Fibroblast of skin of left biceps (primary cell): ENCODE measurements at places on chromosomes 7 and 10.

DNA sequence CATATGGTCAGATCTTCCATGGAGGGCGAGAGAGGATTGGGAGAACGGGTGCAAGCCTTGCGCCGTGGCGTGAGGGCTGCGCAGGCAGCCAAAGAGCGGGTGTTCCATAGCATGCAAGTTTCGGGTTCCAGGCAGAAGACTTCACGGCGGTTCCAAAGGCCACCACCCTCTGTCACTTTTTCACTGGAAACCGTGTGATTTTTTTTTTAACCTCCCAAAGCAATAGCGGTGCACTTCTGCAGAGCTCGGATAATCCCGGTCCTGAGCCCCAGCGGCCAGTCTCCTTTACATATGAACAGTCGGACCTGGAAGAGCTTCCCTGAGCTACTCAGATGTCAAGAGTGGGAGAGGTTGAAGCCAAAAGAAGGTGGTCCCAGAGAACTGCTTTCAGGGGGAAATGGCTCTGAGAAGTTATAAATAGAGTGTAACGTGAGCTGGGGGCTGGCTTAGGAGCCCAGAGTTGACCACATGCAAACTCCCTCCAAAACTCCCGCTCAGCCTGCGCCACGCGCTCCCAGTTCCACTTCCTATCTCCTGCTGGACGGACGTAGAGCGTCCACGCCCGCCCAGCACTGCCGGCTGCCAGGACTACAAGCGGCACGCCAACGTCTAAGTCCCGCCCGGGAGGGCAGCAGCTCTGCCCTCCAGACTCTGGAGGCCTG, at the start of gene MEOX2:
MEOX2 (minus strand) TSS at position 389 of the 662 bp plus-strand sequence; CDS start at position 108, 281 bp downstream.
- peak; percentile 16 for DNase-seq

DNA sequence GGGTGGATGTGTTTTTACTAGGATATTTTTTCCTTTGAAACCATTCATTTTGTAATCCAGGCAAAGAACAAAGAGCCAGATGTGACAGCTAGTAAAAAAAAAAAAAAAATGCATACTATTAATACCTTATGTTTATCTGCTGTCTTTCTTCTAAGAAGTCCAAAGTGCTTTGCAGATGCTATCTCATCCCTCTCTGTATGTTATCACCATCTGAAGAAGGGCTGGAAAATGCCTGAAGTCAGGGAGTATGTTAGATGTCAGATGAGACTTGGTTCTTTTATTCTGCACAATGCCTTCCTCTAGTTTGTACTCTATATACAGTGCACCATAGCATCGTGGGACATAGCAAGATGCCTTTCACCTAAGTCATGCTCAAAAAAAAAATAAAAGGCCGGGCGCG, 10.4 kb upstream of the CAMK1D start:
- DNase-seq: no peak

DNA sequence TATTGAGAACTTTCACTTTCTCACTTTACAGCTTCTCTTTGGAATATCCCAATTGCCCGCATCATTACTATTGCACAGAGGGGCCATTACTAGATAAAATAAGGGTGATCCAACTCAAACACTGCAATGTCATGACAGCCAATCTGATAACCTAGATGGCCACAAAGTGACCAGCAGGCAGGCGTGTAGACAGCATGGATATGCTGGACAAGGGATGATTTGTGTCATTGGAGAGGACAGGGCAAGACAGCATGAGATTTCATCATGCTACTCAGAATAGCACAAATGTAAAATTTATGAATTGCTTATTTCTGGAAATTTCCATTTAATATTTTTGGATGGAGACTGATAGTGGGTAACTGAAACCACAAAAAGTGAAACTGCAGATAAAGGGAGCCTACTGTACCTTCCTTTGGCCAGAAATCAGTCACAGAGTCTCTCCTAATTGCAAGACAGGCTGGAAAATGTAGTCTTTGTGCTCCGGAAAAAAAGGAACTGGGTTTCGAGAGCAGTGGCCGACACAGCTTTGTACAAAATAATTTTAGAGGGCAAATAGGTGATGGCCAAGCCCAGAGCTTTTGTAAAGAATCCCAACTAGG, 6.1 kb upstream of the GSDME start:
- DNase-seq: no peak

DNA sequence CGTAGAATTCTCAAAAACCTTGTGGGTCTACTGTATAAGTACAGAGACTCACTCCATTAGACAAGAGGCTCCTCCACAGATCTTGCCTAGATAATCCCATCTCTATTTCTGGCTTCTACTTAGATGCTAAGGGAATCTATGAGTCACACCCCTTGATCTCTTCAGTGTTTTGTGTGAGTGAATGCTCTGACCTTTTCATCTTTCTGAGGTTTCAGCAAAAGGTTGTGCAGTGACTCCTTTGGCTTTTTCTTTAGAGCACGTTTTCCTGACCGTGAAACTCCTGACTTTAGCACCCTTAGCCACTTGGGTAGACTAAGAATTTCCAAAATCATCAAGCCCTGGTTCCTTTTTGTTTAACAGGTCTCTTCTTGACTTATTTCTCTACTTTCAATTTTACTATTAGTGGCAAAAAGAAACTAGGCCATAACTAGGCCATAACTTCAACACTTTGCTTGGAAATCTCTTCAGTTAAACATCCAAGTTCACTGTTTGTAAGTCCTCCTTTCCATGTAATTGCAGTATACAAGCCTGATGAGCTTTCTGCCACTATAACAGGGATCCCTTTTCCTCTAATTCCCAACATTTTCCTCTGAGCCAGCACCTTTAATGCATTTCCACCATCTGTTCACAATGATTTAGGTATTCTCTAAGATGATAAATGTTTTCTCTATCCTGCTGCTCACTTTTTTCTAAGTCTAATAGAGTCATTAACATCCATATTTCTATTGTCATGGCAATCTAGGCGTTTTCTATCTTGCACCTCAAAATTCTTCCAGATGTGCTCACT, 19.4 kb downstream of the COPG2 start:
- DNase-seq: no peak

DNA sequence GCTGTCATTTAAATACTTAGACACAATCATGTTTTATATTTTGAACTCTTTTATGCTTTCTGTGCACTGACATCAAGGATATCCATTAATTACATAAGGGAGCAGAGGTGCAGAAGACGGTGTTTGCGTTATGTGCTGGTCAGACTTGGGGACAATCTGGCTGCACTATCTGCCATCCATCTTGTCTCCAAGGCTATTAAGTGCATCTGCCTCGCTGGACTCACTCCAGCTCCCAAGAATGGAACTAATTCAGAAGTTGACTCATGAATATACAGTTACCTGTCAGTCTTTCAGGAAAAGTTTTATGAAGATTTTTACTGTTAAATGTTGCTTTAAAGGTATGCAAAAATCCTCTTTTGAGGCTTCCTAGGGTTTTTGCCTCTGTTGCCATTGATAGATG, 391.0 kb downstream of the SUGCT start:
- no peak for DNase-seq

GRCh38 chr10:73182568-73182967, 14.6 kb downstream of the FAM149B1 start:
- no peak for DNase-seq

DNA sequence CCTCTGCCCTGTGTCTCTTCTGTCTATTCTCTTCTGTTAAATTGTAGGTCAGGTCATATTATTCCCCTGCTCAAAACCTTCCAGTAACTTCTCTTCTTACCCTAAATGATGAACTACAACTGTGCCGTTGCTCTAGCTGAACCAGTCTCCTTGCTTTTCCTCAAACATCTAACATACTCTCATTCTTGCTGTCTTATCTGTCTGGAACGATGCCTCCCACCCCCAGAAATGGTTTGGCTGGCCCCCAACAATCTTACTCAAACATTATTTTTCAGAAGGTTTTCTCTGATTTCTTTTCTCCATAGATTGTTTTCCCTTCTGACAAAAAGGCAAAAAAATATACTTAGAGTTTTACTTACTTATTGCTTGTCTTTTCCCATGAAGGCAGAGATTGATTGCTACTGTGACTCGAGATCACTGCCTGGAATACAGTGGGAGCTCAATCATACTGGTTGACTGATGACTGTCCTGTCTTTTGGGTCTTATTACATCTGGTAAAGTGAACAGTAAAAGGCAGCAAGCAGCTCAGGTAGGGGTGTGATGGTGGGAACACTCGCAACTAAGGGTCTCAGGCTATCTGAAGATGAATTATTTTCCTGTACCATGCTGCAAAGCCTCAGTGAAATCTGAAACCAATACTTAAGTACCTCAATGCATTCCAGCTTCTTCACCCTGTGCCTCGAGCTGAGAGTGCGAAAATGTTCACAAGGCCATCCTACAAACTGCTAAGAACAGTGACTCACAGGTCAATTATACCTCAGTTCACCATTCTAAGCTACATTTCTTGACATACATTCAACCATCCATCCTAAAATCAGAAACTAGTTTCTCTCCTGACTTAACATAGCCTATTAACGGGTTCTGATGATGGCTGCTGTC, 67.6 kb downstream of the DNMBP start:
- DNase-seq: no peak

DNA sequence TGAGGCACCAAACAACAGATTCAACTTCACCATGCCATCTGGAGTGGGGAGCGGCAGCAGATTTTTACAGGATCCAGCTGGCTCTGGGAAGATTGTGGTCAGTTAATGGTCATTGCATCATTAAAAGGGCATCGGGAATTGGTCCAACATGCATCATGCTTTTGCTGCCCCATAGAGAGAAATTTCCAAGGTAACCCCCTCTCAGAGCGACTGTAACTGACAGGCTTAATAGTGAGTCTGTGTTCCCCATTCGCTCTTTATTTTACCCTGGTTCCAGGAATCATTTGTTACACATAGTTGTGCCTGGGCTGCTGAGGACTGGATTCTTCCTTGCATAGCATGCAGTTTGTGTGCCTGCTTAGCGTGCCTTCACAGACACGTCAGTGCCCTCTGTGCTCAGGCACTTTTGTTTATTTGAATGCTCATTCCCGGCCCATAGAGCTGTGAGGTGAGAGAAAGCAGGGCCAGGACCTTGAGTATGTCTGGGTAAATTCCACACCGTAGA, 49.9 kb downstream of the CDHR3 start:
- DNase-seq: no peak

DNA sequence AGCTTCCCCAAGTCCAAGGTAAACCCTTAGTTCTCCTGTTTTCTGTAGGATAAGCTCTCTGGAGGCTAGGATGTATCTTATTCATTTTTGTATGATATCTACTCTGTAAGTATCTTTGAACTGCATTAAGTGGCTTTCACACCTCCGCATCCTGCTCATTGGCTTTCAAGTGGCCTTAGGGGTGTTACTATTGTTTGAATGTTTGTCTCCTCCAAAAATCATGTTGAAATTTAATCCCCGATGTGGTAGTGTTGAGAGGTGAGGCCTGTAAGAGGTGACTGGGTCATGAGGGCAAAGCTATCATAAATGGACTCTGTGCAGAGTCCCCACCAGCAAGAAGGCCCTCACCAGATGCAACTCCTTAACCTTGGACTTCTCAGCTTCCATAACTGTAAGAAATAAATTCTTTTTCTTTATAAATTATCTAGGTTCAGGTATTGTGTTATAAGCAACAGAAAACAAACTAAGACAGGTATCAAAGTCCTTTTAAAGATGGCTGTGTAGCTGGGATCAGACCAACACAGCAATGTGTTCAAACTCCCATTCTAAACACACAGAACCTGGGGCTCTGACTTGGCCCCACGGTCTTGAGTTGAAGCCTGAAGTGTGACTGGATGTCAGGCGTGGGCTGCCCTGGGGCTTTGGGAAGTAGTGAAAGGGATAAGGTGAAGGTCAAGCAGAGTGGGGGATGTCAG, 25.9 kb downstream of the TBXAS1 start:
- DNase-seq: no peak

DNA sequence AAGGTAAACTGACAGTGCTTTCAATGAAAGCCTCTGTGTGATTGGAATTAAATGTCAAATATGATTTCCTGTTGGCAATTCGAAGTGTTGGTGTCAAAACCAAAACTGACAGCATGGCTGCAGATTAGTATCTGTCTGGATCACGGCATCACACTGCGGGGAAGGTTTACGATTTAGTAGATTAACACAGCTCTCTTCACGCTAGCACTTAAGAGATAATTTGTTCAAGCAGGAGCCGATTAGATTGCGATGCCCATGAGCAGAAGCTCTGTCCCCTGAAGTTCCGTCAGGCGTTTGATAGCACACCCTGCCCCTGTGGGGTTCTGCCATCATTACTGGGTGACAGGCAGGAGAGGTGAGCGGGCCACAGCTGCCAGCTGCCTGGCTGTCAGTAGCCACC, 279.5 kb upstream of the AUTS2 start:
- DNase-seq: no peak

DNA sequence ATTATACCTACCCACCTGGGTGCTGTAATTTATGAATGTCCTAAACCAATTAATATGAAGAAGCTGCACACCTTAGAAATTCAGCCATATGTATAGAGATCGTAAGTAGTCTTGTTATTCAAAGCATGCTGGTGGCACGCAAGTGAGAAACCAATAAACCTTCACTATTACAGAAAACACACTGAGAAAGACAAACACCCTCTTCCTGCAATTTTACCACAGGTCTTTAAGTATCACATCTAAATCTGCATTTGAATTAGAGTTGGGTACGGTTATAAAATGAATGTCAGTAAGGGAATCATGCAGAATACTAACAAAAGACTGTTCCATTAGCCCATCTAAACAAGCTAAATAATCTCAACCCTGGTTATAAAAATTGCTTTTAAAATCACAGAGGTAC, 33.8 kb downstream of the CCNJ start:
- DNase-seq: no peak

DNA sequence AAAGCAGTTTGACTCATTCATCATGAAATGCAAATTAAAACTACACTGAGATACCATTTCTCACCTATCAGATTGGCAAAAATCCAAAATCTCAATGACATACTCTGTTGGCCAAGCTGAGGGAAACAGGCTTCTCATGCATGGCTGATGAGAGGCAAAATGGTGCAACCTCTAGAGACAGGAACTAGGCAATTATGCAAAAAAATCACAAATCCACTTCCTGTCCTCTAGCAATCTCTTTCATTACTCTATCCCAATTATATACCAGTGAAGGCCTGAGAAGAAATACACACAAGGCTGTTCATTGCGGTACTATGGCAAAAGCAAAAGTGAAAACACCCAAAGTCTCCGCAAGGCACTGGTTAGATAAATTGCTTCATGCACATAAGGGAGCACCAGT, 25.9 kb upstream of the PTPRN2 start:
- no peak for DNase-seq

GRCh38 chr10:78955206-78955605, 113.6 kb upstream of the ZMIZ1 start:
- no peak for DNase-seq

DNA sequence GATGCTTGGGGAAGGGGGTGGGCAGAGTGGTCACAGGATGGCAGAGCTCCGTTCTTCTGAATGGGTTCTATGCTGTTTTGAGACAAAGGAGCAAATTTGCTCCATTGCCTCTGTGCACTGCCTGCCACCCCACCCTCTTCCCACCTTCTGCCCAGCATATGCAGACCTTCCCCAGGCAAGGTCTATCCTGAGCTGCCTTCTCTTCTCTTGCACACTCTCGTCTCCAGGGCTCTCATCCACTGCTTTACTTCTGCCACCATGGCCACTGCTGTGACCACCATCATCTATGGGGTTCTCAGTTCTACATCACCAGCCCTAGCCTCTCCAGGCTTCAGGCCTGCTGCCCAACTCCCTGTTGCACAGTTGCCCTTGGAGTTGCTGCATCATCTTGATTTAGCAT, 230.4 kb downstream of the TMEM178B start:
- no peak for DNase-seq
